ENCODE measurements at places on chromosomes 7 and 10. TPM values are rescaled to one million over a fixed set of nuclear protein-coding genes. Genes with fewer than 3 reads are reported as not detected.

- no peak for DNase-seq
Measured at GRCh38 chr10:49353026-49353894, 42.6 kb downstream of the DRGX start.

DNA sequence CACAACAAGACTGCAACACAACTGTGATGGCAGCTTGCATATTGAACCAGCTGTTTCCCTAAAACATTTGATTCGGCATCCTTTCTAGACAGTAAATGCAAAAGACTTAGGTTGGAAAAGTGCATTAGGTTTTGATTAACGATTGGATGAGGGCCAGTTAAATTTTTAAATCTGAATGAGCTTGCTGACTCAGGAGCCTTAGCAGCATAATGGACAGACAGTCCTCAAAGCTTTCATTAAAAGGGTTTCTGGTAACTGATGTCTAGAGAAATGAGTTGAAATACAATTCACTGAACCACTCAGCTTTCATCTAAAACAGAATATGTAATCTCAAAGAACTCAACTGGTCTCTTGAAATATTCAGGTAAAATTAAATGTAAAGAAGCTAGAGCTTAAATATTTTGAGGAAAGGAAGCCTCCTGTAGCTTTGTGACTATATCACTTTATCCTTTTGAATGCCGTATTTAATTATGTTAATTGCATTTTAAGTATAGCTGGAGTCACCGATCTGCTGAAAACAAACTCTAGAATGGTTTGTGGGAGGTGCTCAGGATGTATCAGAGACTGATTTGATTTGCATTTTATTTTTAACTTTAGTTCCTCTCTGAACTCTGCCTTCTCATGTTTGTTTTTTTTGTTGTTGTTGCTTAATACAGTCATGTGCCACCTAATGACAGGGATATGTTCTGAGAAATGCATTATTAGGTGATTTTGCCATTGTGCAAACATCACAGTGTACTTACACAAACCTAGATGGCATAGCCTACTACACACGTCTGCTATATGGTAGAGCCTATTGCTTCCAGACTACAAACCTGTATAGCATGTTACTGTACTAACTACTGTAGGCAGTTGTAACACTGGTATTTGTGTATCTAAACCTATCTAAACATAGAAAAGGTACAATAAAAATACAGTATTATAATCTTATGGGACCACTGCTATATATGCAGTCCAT, 29.2 kb upstream of the ATRNL1 start:
- DNase-seq = no peak

GRCh38 chr10:104450954-104451353, 97.3 kb downstream of the CFAP58 start:
- DNase-seq = no peak

DNA sequence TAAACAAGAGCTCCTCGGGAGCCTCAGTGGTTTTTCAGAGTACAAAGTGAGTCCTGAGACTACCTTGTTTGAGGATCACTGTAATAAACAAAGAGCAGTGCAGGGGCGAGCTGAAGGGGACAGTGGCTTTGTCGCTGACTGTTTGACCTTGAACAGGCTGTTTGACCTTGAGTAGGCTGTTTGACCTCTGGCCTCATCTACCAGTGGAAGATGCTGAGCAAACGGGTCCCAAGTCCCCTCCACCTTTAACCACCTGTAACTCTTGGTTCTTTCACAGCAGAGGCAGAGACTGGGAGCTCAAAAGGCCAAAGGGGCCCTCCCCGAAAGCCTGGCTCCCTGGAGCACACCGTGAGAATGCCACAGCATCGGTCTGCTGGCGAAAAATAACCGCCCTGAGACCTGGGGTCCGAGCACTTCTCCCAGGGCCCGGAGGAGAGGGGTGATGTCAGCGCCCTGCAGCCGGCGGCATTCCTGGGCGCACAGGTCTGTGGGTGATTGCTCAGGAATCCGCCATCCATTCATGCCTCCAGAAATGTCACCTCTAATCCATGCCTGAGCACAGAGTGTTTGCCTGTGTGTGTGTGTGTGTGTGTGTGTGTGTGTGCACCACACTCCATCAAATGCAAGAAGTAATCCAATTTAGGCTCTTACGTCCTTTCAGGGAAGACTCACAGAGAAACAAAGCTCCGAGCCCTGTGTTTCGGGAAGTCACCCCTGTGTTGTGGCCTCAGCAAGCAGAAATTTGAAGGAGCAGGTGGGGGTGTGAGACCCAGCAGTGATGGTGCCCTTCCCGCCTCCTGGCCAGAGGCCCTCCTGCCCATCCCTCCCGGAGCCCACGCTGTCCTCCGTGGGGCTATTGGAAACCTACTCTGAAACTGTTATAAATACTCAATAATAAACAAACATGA, 66.5 kb downstream of the ASB13 start:
- DNase-seq = no peak

DNA sequence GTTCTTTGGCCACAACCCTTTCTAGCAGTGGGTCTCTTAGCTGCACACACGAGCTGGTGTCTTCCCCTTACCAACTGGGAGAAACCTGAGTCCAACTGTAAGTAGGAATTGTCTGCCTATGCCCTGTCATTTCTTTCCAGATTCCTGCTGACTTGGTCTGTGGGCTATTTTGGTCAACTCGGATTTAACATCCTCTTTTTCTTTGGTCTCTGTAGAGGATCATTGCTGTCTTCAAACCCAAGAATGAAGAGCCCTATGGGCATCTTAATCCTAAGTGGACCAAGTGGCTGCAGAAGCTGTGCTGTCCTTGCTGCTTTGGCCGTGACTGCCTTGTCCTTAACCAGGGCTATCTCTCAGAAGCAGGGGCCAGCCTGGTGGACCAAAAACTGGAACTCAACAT, 10.3 kb downstream of the PI4K2A start:
- no peak for DNase-seq

The IFIT1 gene
- total RNA-seq = 5.1 TPM

The CHST15 gene
- 36.7 TPM for total RNA-seq

The HOXA11 gene
- not detected for total RNA-seq

Measured in cerebellum (tissue), 4 donors.